Spinal cord (tissue), 10 donors: ENCODE measurements at places on chromosomes 6 and 20. TPM values are rescaled to one million over a fixed set of nuclear protein-coding genes. Genes with fewer than 3 reads are reported as not detected.
A peak's percentile ranks its signal among the peaks of the same experiment; 100 is the strongest.

IPCEF1 gene
- total RNA-seq, result 11.8 TPM

LY86 gene
- total RNA-seq, result 7.8 TPM

GRCh38 chr20:16556301-16556700, 16.9 kb downstream of the KIF16B start:
- H3K27me3 ChIP-seq, result no peaks in the 10 kb centered on the region
- no peaks in the 10 kb centered on the region for H3K4me1 ChIP-seq
- no peaks in the 10 kb centered on the region for H3K36me3 ChIP-seq
- no peak overlapping the region for H3K27ac ChIP-seq
- H3K4me3 ChIP-seq, result no peak overlapping the region

DNA sequence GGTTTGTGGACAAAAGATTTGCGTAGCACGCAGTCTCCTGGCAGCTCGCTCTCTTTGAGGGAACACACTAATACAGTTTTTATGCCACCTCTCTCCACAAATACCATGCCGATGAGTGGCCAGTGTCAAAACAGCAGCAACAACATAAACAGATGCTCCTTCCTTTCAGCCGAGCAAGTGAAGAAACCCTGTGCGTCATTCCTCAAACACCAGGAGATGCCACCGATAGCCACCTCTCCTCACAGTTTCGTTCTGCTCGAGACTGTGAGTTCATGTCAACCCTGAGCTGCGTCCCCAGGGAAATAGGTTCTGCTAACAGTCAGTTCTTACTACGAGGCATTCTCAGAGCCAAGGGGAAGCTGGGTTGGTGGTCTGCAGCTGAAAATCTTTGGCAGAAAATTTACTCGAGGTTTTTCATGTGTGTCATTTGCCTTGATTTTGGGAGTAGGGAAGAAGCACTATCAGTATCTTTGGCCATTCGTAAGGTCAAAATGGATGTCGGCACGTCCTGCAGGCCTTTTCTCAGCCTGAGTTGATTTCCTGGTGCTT, 59.9 kb downstream of the EYA2 start:
- no peak for DNase-seq

DNA sequence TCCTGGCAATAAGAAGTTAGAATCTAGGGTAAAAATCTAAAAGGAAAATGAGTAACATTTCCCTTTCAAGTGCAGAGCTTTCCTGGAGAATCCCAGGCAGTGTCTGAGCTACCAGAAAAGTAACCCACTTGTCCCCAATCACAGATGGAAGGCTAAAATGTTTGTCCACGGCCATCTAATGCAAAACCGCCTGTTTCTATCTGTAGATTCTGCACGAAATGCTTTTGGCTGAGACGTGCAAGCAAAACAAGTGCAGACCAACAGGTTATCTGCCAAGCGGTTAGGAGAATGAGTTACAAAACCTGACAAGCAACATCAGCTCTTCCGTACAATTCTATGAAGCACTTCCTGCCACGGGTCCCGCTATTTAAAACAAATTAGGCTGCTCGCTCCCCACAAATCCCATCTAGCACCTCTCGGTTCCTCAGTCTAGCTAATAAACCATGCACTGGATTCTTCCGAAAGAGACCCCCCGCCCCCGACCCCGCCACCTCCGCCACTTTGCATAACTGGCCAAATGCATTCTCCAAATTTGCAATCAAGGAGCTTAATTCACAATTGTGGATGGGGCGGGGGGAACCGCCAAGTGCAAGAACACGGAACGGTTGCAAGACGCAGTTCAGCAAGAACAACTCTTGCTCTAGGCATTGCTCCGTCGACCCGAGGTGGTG, 1.4 kb downstream of the ELOVL5 start:
- peak overlapping the region; percentile 98 for H3K27ac ChIP-seq
- DNase-seq, result no peak
- no peaks in the 10 kb centered on the region for H3K27me3 ChIP-seq
- peak overlapping the region; percentile 75 for H3K4me3 ChIP-seq

SERAC1 gene
- total RNA-seq, result 14.7 TPM

NCOA6 gene
- 18.6 TPM for total RNA-seq

DNA sequence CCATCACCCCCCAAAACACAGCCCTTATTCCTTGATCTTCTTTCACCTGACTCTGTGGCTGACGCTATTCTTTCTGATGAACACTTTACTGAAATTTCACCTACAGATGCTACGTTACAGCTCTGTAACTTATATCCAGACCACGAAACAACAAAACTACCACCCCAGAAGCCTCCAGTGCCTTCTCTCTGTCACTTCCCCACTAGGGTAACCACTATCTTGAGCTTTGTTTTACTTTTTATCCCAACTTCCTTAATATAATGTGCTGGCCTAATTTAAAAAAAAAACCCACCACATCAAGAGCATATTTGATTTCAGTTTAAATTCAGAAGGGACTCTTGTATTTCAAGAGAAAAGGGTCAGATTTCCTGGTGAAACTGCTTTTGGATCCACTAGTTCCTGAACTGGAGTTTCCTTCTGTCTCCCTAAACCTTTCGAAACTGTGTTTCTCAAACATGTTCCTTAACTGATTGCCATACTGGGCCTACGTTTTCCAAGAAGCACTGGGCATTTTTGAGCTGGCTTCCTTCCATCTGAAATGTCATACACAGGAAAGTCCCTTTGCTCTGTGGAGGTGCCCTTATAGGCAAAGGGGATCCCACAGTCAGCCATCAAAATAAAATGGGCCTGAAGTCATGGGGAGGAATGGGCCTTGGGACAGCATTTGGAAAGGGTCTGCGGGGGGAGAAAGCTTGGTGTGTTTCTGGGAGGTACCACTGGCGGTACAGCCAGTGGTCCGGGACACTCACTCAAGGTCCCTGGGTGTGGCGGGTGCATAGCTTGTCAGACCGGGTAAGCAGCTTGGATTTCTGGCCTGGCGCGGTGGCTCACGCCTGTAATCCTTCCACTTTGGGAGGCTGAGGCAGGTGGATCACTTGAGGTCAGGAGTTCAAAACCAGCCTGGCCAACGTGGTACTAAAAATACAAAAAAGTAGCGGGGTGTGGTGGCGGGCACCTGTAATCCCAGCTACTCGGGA, 25.8 kb upstream of the RTF2 start:
- no peaks in the 10 kb centered on the region for H3K36me3 ChIP-seq
- H3K27me3 ChIP-seq, result no peaks in the 10 kb centered on the region
- no peak overlapping the region for H3K27ac ChIP-seq
- H3K4me3 ChIP-seq, result no peak overlapping the region
- H3K4me1 ChIP-seq, result peaks cover 8% of the 10 kb centered on the region

GRCh38 chr6:89843070-89843469, 13.4 kb downstream of the CASP8AP2 start:
- no peak overlapping the region for H3K4me3 ChIP-seq
- DNase-seq, result no peak
- H3K36me3 ChIP-seq, result peaks cover 18% of the 10 kb centered on the region

DNA sequence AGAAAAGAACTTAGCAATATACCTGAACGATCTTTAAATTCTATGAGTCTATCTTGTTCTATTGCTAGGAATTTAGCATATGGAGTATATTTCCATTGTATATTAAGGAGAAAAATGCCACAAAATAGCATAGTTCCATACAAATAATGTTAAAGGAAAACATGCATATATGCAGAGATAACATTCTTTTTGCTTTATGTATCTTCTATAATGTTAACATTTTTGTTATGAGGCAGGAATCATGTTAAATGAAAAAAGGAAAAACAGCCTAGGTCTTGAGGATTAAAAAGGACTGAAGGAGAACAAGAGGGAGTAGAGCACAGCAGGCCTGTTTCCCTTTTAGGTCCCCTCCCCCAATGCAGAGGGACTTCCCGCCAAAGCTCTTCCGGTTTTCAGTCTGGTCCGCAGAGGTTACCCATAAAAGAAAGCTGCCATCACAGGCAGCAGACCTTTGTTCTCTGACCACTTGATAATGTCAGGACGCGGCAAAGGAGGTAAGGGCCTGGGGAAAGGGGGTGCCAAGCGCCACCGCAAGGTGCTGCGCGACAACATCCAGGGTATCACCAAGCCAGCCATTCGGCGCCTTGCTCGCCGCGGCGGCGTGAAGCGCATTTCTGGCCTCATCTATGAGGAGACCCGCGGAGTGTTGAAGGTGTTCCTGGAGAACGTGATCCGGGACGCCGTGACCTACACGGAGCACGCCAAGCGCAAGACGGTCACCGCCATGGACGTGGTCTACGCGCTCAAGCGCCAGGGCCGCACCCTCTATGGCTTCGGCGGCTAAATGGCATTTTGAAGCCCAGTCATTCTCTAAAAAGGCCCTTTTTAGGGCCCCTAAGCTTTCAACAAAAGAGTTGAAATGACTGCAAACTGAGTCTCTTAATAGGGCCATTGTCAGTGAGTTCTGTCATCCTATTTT, 108.4 kb upstream of the PRSS16 start:
- H3K27ac ChIP-seq, result peak overlapping the region; percentile 89
- H3K4me1 ChIP-seq, result peaks cover 9% of the 10 kb centered on the region
- no peaks in the 10 kb centered on the region for H3K27me3 ChIP-seq
- peak overlapping the region; percentile 66 for H3K4me3 ChIP-seq
- DNase-seq, result no peak

- DNase-seq, result no peak
- H3K27me3 ChIP-seq, result no peaks in the 10 kb centered on the region
- no peaks in the 10 kb centered on the region for H3K4me1 ChIP-seq
Observed at GRCh38 chr20:33113387-33113908, 34.0 kb downstream of the BPIFB4 start.

GRCh38 chr6:119352001-119352400, 2.4 kb upstream of the MAN1A1 start:
- no peak overlapping the region for H3K4me3 ChIP-seq
- no peak overlapping the region for H3K27ac ChIP-seq
- no peaks in the 10 kb centered on the region for H3K36me3 ChIP-seq
- H3K4me1 ChIP-seq, result peaks cover 7% of the 10 kb centered on the region
- H3K27me3 ChIP-seq, result peaks cover 7% of the 10 kb centered on the region

GRCh38 chr6:166338854-166339253, 3.5 kb downstream of the SFT2D1 start:
- DNase-seq, result no peak
- H3K27ac ChIP-seq, result no peak overlapping the region
- no peak overlapping the region for H3K4me3 ChIP-seq
- H3K27me3 ChIP-seq, result no peaks in the 10 kb centered on the region

- H3K27me3 ChIP-seq, result no peaks in the 10 kb centered on the region
- H3K27ac ChIP-seq, result no peak overlapping the region
- H3K4me1 ChIP-seq, result no peaks in the 10 kb centered on the region
- no peak overlapping the region for H3K4me3 ChIP-seq
- no peak for DNase-seq
Observed at GRCh38 chr6:6025736-6026135, 19.0 kb upstream of the NRN1 start.

GPX5 gene
- total RNA-seq, result not detected

APCDD1L gene
- total RNA-seq, result 0.11 TPM

GRCh38 chr6:163965426-163966348, 551.2 kb downstream of the QKI start:
- peak overlapping the region; percentile 69 for H3K27ac ChIP-seq
- no peak overlapping the region for H3K4me3 ChIP-seq

MOG gene
- total RNA-seq, result 82.9 TPM

GRCh38 chr6:136526937-136527336, 23.3 kb downstream of the MAP7 start:
- peak overlapping the region; percentile 8 for H3K27ac ChIP-seq
- H3K36me3 ChIP-seq, result no peaks in the 10 kb centered on the region
- no peaks in the 10 kb centered on the region for H3K27me3 ChIP-seq
- H3K4me3 ChIP-seq, result no peak overlapping the region
- H3K4me1 ChIP-seq, result peaks cover 11% of the 10 kb centered on the region

SESN1 gene
- total RNA-seq, result 68.6 TPM

GRCh38 chr6:16316741-16317251, 78.4 kb downstream of the GMPR start:
- no peaks in the 10 kb centered on the region for H3K27me3 ChIP-seq
- H3K27ac ChIP-seq, result no peak overlapping the region
- H3K36me3 ChIP-seq, result peaks cover 3% of the 10 kb centered on the region
- peaks cover 26% of the 10 kb centered on the region for H3K4me1 ChIP-seq
- H3K4me3 ChIP-seq, result no peak overlapping the region

CRISP3 gene
- total RNA-seq, result 5.4 TPM

BMP6 gene
- total RNA-seq, result 93.3 TPM

- H3K36me3 ChIP-seq, result peaks cover 59% of the 10 kb centered on the region
- no peak for DNase-seq
- H3K4me3 ChIP-seq, result no peak overlapping the region
- H3K27me3 ChIP-seq, result no peaks in the 10 kb centered on the region
- H3K4me1 ChIP-seq, result peaks cover 63% of the 10 kb centered on the region
- peak overlapping the region; percentile 52 for H3K27ac ChIP-seq
Observed at GRCh38 chr6:43669922-43670622, 17.5 kb downstream of the MRPS18A start.

DNA sequence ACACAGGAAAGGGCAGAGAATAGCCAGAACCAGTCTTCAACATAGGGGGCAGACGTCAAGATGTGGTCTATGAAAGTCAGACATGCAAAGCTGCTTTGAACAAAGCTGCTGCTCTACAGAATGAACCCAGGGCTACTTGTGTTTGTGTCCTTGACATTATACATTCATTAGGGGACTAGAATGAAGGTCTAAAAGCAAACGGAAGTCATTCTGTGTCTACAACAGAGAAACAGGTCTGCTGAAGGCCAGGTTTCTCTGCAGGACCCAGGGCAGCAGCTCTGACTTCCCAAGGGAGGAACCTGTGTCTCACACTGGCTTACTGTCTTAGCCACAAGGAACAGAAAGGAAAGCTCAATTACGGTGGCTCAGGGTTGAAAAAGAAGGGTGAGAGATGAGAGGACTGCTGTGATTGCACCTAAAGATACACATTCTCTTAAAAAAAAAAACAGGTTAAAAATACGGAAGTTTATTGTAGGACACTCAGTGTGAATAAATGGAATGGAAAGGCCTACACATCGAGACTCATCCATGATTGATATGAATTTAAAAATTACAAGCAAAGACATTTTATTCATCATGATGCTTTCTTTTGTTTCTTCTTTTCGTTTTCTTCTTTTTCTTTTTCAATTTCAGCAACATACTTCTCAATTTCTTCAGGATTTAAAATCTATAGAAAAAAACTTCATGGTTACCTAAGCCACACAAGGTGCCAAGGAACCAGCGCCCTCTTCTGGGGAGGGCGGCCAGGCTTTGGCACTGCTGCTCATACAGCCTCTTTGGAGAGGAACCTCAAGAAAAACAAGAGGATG, 6.7 kb downstream of the PSMA7 start:
- DNase-seq, result no peak
- no peaks in the 10 kb centered on the region for H3K27me3 ChIP-seq
- H3K27ac ChIP-seq, result no peak overlapping the region

- no peak overlapping the region for H3K27ac ChIP-seq
- no peaks in the 10 kb centered on the region for H3K4me1 ChIP-seq
- H3K4me3 ChIP-seq, result no peak overlapping the region
Observed at GRCh38 chr6:20279051-20279450, 66.8 kb upstream of the MBOAT1 start.
